Mesangial cell (primary cell): ENCODE measurements at places on chromosomes 2 and 18. TPM values are rescaled to one million over a fixed set of nuclear protein-coding genes. Genes with fewer than 3 reads are reported as not detected.

The GKN2 gene
- not detected in 2 replicates for total RNA-seq

The COX5B gene
- 358 and 512 TPM in 2 replicates for total RNA-seq

The USP14 gene
- 15.3 and 24.0 TPM in 2 replicates for total RNA-seq

The MTA3 gene
- 17.4 and 29.8 TPM in 2 replicates for total RNA-seq

The CRYBA2 gene
- total RNA-seq, result not detected in 2 replicates

The LRP1B gene
- total RNA-seq, result under 0.01 and 0.13 TPM in 2 replicates

The ZAP70 gene
- 0.25 TPM in 1 of 2 replicates, not detected in the other for total RNA-seq

The CCL20 gene
- total RNA-seq, result 2.3 TPM in 1 of 2 replicates, not detected in the other
